ENCODE measurements at places on chromosomes 7 and 10.

DNA sequence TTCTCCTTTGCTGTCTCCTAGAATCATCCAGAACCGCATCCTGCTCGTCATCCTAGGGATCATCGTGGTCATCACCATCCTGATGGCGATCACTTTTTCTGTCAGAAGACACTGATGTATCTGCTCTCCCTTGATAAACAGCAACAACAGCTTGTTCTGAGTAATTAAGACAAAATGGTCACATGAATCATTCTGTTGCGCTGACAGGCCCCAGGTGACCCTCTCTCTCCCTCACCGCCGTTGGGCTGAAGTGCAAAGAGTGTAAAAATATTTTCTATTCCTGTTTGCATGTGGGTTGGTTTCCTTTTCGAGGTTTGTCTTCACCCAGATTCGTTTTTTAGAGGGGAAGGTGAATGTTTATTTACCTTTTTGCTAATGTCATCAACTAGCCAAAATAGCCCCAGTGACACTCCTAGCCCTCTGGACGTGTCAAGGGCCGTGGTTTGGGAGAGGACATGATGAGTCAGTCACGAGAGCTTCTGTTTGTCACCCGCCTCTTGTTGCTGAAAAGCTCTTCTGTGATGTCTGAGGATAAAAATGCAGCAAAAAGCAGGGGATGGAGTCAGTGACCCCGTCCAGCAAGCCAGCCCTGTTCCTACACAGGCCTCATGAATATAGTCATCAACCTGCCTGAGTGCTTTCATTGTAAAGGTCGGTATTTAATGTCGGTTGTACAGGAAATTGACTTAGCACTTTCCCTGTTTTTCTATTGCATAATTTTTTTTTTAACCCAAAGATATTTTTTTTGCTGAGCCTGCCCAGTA is 134.6 kb upstream of the TCF7L2 start:
- DNase-seq = no peak

DNA sequence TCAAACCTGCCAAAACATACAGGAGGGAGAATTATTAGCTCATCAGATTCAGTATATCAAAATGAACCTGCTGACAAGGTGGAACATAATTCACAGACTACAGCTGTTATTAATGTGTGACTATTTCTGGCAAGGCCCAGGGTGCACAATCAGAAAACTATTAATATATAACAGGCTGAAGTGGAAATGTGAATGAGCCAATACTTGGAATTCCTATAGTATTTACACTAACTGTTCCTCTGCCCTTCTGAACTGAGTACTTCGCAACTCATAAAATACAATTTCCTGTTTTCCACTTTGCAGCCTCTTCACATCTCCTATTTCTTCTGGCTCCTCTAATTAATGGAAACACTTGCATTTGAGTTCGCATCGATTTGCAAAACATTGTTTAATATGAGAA is 330.8 kb downstream of the DPP6 start:
- DNase-seq = peak; percentile 14

DNA sequence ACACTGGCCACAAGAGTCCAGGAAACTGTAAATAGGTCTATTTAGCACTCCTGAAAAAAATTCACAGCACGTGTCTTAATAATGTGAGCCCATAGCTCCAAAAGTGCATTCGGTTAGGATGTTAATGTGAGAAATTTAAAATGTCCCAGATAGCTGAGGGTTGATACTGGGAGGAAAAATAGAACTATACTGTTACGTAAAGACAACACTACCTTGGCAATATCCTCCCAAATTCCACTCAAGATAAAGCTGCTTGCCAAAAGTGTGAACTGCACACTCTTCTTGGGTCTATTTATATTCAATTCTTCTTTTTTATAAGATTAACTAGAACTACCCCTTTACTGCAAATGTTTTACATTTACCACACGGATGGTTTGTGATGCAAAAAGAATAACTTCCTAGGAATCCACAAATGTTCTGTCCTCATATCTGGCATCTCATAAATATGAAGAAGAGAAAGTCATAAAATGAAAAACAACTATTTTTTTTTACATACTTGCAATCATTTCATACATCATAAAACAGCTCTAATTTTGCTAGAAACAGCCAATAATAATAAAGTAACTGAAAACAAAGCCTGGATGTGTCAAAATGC is 10.4 kb downstream of the RAB11FIP2 start:
- no peak for DNase-seq

DNA sequence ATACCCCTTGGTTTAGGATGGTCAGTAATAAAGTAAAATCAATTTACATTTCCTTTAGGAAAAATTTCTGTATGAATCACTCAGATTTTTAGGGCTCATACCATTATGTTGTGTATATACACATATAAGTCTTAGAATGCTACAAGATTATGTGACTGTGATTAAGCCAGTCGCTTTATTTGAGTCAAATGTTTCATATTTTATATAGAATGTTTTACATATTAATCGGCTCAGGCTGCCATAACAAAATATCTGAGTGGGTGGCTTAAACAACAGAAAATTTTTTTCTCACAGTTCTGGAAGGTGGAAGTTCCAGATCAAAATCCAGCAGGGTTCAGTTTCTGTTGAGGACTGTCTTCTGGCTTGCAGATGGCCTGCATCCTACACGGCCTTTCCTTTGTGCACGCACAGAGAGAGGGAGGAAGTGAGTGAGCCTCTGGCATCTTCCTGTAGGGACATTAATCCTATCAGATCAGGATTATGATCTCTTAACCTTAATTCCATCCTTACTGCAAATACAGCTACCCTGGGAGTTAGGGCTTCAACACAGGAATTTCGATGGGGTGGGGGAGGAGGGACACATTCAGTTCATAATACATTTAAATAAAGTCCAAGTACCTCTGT is 198.0 kb downstream of the PHF14 start:
- DNase-seq = no peak

- no peak for DNase-seq
Observed at GRCh38 chr7:36781011-36781738, 56.9 kb upstream of the AOAH start.

- no peak for DNase-seq
Observed at GRCh38 chr10:24385776-24386175, 176.8 kb downstream of the KIAA1217 start.

GRCh38 chr10:99595770-99596465 is 24.3 kb downstream of the SLC25A28 start:
- DNase-seq = no peak

DNA sequence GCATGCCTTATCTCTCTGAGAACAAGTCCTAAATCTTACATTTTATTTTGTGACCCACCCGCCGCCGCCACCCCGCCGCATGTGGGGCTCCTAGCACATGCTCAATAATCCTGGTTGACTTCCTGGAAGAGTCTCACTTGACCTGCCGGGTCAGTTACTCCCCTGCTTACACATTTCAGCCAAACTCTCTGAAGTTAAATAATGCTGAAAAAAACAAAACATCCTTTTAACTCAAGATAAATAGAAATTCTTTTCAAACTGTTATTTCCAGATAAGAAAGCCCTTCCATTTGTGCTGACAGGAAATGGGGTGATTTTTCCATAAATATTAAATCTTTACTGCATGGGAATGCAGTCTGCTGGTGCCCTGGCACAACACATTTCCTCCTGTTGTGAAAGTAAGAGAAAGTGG is 123.5 kb downstream of the ABLIM1 start:
- DNase-seq = no peak

GRCh38 chr7:129840757-129841156 is 112.0 kb downstream of the UBE2H start:
- no peak for DNase-seq

GRCh38 chr10:95291365-95292039 is 699 bp upstream of the PDLIM1 start:
- DNase-seq = no peak

GRCh38 chr7:148503900-148504487 is 86.6 kb upstream of the C7orf33 start:
- DNase-seq = peak; percentile 68

DNA sequence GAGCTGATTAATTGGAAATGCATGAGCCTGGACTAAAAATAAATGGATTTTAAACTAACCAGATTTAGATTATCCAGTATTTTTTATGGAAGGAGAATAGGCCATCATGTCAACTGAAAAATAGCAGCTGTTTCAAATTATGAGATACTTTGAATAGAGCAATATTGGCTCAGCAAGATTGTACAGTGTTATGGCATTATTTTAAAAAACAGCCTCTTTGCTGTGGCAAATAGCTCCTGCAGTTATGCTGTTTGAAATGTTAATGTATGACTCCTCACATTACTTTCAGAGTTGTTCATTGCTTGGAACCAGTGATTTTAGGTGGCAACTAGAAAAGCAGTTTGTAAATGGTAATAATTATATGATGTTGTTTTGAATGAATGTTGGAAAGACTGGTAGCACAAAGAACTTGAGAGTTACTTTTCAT is 244.5 kb downstream of the KIAA1217 start:
- no peak for DNase-seq

DNA sequence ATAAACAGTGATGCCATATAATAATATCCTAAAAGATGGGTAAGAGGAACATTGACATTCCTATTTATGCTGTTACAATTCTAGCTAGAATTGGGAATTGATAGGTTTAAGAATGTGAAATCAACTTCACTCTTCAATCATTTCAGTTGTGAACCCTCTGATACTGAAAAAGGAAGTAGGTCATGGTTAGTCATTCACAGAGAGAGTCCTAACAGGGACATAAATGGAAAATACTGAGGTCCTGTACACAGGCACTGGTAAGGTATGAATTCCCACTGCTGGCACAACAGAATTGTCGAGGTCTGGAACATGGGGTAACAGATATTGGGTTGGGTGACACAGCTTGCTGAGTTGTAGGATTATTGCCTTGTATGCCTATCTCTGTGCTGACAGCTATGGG is 289.4 kb upstream of the LRRN3 start:
- DNase-seq = no peak
